ENCODE measurements at places on chromosomes 4 and X. TPM values are rescaled to one million over a fixed set of nuclear protein-coding genes. Genes with fewer than 3 reads are reported as not detected.

HELT gene
- total RNA-seq, result not detected

DNA sequence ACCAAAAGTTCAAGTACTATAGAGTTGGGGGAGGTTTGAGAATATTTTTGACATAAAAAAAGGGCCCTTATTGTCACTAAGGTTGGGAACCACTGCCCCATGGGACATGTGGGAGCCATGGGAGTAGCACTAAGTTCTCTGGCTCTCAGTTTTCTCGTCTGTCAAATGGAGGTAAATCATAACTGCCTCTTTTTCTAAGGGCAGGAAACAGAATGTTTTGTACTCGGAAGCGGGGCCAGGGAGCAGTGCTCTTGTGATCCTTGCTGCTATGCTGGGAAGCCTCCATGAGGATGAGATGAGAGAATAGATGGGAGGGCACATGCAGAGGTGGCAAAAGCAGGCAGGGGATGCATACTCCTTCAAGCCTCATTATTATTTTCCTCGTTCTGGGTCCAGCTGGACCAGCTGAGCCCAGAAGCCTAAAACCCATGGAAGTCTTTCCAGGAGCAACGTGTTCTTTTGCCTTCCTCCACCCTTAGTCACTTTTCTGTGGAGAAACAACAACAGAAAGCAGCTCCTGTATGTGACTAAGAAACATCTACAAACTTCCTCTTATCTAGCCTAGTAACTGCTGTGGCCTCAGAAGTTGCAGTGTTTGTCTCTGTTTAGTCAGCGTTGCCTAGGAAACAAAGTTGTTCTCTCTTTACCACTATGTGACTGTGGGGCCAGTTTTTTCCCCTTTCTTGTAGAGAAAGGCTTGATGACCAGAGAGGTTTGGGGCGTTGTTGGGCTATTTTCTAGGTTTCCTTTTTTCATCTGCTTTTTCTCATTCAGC, 64.8 kb downstream of the TSC22D3 start:
- DNase-seq, result peak; percentile 53

- no peak for DNase-seq
Measured at GRCh38 chr4:10056334-10057022, 35.2 kb upstream of the SLC2A9 start.

SLC49A3 gene
- 19.0 TPM for total RNA-seq

F9 gene
- not detected for total RNA-seq

L1CAM gene
- 2.4 TPM for total RNA-seq

GRCh38 chr4:175961604-175962003, 104.0 kb upstream of the WDR17 start:
- no peak for DNase-seq

DNA sequence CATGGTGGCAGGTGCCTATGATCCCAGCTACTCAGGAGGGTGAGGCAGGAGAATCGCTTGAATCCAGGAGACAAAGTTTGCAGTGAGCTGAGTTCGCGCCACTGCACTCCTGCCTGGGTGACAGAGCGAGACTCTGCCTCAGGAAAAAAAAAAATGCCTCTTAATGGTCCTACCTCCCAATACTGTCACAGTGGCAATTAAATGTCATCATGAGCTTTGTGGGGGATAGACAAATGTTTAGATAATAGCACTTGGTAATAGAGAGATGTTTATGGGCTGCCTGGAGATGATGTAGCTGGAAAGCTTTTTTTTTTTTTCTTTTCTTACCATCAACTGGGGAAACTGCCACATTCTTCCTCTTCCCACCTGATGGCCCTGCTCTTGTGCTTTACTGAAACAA, 33.0 kb downstream of the GRK4 start:
- no peak for DNase-seq

DNA sequence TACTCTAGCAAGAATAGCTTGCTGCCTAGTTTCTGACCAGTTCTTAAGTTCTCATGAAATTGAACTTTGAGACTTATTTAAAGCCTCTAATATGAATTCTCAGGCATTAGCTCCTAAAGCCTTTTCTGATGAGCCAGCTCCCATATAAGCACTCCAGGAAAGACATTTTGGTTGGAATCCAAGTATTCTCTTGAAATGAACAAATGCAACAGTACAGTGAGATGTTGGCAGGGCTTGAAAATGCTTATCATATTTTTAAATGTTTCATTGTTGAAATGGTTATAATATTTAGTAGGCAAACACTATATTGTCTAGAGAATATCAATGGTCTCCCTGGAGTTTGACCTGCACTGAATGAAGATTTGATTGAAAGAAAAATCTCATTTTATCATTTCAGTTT, 240.3 kb downstream of the ANK2 start:
- no peak for DNase-seq

ERAS gene
- not detected for total RNA-seq

- DNase-seq, result no peak
Measured at GRCh38 chr4:75916091-75916661, 13.9 kb upstream of the PPEF2 start.

PPBP gene
- total RNA-seq, result 1.3 TPM

INPP4B gene
- total RNA-seq, result 10.4 TPM

DNA sequence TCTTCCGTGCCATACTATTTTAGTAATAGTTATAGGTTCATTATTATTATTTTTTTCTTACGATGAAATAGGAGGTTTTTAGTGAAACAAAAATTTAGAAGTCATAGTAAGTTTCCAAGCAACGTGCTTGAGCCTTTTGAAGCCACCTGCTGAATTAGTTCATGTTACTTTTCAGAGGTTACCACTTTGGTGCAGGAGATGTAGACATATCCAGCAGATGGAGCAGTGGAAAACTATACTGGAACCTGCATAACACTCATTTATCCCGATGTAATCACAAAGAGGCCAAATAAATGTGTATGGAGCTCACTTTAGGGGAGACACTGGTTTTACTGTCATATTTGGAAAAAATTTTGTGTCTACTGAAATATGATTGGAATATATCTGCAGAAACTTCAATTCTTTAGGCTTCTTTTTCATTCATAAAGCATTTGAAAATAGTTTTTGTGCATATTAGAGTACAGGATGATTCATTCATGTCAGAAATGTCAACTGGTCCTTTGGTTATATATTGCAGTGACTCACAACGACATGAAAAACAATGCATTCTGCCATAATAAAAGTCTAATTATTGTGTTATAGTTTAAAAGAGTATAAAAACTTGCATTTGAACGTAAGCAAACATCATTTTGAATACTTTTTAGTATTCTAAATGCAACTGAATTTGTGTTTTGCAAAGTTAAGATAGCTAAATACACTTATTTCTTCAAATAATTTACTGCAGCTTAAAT, 2182.9 kb upstream of the TENM3 start:
- no peak for DNase-seq

DNA sequence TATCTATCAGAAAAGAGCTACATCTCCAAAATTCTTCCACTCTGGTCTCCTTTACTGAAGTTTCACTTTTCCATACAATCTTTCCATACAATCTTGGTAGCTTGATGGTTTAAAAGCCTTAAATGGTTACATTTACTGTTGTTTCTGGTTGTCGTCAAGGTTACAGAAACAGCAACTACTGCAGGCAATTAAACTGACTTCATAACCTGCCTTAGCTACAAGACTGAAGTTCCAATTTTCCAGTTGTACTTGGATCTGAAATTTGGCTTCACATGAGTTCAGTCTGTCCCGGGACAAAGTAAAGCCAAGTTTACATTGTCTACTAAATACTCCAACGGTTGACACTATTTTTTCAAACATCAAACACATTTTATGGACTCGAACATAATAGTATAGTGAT, 326.4 kb downstream of the ANKRD50 start:
- DNase-seq, result no peak

DNA sequence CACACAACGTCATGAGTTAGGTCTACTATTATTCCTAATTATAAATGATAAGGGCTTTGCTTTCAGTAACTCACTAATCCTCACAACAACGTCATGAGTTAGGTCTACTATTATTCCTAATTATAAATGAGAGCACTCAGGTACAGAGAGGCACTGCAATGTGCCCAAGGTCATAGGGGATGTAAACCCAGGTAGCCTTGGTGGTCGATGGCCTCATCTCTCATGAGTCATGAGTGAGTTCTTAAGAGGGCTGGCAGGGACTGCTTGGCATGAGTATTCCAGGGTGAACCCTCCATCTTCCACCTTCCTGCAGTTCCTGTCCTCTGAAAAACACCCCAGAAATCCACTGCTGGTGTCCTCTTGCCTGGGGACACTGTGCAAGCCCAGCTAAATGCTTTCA, 317.1 kb downstream of the STK32B start:
- DNase-seq, result no peak

RASL11B gene
- total RNA-seq, result 0.77 TPM

DNA sequence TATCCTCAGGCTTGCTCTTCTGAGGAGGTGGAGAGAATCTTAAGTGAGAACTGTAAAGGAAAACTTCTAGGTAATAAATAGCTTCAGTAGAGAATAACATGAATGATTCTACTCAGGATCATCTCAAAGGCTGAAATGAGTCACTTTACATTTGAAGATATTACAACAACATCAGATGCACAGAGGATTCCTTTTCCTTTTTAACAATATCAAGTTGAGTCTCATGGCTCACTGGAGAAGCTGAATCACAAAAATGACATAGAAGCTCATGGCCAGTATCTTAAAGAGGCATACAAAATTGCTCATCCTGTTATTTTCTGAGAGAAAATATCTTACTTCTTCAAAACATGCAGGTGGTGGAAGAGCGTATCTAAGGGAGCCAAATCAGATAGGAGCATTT, 72.5 kb upstream of the EMCN start:
- DNase-seq, result no peak

ABCG2 gene
- total RNA-seq, result 1.7 TPM

DNA sequence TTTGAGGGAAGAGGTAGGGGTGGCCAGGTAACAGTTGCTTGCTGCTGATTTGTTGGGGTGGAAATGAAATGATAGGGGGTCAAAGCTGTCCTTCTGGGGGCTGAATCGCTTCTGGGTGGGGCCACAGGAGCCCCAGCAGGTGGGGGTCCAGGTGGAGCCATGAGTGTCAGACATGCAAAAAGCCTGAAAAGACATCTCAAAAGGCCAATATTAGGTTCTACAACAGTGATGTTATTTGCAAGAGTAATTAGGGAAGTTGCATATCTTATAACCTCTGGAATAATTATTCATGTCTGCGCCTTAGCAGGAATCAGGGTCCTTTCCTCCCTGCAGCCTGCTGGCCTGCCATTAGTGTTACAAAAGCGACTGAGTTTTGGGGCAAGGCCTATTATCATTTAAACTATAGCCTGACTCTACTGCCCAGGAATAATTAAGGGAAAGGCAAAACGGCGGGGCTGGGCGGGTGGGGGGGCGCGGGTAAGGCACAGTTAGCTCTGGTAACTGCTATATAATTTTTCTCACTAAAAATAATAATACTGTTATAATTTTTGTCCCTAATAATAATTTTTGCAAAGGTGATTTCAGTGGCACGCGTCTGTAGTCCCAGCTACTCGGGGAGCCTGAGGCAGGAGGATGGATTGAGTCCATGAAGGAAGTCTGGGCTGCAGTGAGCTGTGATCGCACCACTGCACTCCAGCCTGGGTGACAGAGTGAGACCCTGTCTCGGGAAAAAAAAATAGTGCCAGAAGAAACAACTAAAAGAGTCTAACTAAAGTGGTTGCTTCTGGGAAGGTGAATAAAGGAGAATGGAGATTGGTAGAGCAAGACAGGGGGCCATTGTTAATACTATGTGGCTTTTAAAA, 145.7 kb downstream of the MAGEB17 start:
- DNase-seq, result no peak

DNA sequence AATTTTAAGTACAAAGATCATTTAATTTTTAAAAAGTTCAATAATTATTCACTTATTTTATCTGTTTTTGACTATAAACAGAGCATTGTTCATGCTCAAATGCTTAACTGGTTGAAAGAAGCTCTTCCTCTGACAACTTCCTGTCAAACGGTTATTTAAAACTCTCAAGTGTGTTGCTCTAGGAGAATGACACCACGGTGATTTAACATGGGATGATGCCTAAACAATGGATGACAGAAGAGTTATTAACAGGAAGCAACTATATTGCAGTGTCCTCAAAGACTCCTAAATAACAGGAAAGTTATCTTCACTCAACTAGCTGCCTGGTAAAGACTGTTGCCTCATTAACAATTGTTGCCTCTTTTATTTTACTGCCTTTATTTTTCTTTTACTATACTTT, 509.6 kb downstream of the PACRGL start:
- DNase-seq, result no peak

RRAGB gene
- 10.2 TPM for total RNA-seq

CT47A1 gene
- not detected for total RNA-seq

ZMAT1 gene
- total RNA-seq, result 3.9 TPM

AMBN gene
- not detected for total RNA-seq

DNA sequence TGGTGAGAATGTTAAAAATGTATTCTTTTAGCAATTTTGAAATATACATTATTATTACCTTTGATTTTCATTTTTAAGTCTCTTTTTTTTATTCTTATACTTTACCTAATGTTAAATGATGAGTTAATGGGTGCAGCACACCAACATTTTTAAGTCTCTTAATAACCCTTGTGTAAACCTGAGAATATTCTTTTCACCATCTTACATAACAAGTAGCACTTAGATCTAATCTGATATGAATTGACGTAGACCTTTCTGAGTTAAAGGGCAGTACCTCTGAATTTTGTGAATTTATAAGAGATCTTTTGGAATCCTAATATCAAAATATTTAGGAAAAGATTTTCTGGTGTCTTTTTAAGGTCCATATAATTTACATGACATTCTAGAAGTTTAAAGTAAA, 110.6 kb downstream of the TTC29 start:
- DNase-seq, result no peak

GIMD1 gene
- total RNA-seq, result not detected

DNA sequence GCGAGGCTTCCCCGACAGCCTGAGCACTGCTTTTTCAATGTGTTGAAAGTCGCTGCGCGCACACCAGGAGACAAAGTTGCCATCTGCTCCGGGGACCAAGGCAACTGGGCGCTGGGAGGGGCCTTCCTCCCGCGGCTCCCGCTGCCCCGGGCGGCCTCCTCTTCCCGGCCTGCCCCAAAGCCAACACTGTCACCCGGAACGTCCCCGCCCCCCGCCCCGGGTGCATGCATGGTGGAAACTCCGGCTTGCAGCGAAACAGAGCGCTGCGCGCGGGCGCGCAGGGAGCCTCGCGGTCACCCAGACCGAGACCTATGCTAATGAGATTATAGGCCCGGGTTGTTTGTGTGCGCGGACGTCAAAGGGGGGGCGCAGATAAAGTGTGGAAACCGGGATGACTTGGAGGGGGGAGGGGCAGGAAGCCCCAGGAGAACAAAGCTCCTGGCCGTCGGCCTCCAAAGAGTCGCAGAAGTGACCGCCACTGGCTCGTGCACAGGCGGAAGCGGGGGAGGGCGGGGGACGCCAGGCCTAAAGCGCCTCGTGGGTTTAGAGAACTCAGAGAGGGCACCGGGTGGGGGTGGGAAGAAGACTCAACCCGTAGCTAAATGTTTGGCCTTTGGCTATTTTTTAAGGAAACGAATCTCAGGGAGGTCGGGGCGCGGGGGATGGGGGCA, 88.8 kb downstream of the BCOR start:
- DNase-seq, result no peak

ADD1 gene
- 272 TPM for total RNA-seq

- DNase-seq, result no peak
Measured at GRCh38 chrX:69303231-69303630, 138.0 kb upstream of the PJA1 start.
